Kidney (tissue), 22 donors: ENCODE measurements at places on chromosomes 16 and 17. TPM values are rescaled to one million over a fixed set of nuclear protein-coding genes. Genes with fewer than 3 reads are reported as not detected.

Gene LITAFD
- polyA plus RNA-seq = not detected

Gene OMG
- polyA plus RNA-seq = not detected

Gene HOXB1
- not detected for polyA plus RNA-seq

DNA sequence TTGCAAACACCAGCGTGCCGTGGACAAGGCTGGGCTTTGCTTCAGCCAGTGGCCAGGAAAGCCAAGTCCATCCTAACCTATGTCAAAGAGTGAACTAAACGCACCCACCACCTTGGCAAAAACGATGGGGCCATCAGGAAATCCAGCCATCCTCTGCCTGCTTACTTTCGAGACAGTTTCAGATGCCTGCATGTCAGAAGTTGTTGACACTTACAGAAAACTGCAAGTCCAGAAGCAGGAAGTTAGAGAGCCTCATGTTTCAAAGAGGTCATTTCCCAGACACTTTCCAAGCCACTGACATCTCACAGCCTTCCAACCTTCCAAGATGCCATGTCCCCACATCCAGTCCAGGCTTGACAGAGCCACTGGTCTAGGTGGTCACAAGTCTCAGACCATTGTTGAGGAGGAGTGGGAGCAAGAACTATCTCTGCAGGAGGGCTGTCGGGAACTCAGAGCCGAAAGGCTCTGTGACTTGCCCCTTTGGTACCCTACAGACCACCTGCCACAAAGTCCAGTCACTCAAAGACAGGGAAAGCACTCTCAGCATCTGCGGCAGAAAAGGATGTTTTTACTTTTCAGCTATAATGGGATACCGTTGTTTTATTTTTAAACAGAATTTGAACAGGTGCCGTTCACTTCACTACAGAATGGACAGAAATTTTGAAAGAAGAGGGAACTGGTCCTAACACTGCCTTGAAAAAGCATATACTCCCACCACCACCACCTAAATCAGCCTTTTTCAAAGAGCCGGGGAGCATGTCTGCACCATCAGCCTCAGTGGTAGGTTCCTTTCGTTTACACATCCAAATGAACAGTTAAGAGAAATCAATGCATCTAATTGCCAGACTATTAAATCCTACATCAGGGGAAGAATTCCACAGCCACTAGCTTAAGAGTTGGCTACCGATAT lies 5.1 kb downstream of the ZNF423 start:
- no peak for DNase-seq
